ENCODE measurements at places on chromosomes 5 and 9.

GRCh38 chr5:38719916-38720315, 125.9 kb upstream of the OSMR start:
- no peak for DNase-seq

GRCh38 chr5:144634138-144634537, 463.5 kb downstream of the KCTD16 start:
- DNase-seq, result no peak

DNA sequence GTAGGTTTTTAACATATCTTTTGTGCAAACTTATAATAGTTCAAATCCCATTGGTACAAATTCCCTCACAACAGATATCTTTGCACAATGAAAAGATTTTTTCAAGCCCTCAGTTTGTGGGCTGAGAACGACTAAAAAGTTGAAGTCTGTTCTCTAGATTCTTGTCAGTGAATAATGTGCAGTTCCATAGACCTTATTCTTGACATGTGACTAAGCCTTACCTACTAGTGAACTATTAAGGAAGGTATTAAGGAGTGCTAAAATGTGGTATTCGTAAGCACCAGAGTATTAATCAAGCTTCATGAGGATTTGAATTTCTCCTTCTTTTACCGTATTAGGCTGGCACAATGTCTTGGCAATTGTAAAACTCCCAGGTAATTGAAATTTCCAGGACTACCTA, 205.6 kb upstream of the DMRTA1 start:
- no peak for DNase-seq

- DNase-seq, result no peak
Observed at GRCh38 chr5:177530638-177531037, 13.9 kb upstream of the DDX41 start.

DNA sequence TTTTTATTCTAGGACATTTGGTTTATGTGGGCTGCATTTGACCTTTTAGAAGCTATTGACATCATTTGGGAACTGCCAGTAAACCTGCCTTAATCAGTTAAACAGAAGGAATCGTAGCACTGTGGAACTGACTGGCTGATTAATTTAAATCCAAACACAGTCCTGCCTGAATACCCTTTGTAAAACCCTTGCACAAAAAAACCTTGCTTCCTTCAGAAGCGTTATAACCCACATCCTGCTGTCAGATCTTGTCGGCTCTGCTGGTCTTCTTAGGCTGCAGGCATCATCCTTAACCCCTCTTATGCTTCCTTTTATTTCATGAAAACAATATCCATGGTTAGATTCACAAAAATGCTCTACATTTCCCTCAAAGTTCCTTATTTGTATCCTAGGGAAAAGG, 46.3 kb downstream of the PAM start:
- no peak for DNase-seq

GRCh38 chr9:87212605-87213021, 265.3 kb upstream of the GAS1 start:
- no peak for DNase-seq

- no peak for DNase-seq
Observed at GRCh38 chr5:178182158-178182876, 4.9 kb downstream of the GMCL2 start.

- no peak for DNase-seq
Observed at GRCh38 chr9:26561928-26562327, 330.7 kb downstream of the CAAP1 start.

DNA sequence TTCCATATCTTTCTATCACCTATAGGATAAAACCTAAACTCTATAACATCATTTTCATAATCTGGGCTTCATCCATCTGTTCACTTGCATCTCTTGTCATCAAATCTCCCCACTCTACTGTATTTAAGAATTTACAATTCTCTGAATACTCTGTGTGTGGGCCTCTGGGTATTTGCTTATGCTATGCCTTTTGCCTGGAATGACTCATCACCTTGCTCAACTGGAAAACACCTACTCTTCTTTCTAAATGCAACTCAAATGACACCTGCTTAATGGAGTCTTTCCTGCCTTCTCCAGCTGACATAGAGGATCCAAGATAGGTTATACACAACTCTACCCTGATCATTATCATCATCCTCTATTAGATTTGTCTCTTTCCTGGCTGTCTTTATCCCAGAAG, 421.7 kb downstream of the SPATA31D1 start:
- no peak for DNase-seq

GRCh38 chr9:96186591-96187011, 115.4 kb downstream of the HSD17B3 start:
- DNase-seq, result no peak

GRCh38 chr5:54524082-54524481, 6.5 kb downstream of the SNX18 start:
- no peak for DNase-seq

GRCh38 chr5:4576161-4576748, 563.9 kb upstream of the ADAMTS16 start:
- no peak for DNase-seq

DNA sequence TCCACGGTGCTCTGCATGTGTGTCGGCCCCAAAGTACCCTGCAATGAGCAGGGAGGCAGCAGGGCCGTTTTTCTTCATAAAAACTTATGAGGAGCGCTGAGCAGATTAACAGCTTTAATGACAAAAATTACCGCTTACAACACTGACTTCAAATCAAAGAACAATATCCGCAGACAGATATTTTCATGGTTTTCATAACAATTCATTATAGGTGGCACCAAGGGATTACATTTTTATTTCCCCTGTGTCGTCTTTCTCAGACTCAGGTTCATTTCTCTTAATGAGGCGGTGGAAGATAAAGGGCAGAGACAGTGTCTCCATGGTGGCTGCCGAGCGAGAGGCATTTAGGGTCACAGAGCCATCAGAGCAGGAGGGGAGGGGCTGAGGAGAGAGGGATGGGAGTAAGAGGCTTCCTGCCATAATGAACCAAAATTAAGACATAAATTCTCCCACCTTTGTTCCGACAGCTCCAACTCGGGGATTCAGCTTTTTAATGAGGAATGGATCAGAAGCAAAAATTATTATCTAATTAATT, 240.7 kb upstream of the CLINT1 start:
- no peak for DNase-seq

- DNase-seq, result no peak
Observed at GRCh38 chr5:138273834-138274188, 610 bp downstream of the GFRA3 start.

DNA sequence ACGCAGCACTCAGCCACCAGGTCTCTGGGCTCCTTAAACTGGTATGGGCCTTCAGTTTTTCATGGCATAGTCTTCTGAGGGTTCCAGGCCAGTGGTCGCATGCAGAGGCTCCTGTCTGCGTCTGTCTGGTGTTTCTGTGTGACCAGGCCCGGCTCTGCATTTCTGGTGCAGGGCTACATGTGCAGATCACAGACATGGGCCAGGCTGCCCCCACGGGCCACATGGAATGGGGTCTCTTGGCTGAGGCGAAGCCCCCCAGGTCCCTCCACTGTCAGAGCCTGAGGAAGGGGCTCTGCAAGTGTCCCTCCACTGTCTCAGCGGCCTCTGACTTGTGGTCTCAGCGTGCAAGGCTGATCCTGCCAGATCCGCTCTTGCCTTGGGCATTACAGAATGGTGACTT, 15.6 kb upstream of the CARD19 start:
- peak; percentile 22 for DNase-seq

DNA sequence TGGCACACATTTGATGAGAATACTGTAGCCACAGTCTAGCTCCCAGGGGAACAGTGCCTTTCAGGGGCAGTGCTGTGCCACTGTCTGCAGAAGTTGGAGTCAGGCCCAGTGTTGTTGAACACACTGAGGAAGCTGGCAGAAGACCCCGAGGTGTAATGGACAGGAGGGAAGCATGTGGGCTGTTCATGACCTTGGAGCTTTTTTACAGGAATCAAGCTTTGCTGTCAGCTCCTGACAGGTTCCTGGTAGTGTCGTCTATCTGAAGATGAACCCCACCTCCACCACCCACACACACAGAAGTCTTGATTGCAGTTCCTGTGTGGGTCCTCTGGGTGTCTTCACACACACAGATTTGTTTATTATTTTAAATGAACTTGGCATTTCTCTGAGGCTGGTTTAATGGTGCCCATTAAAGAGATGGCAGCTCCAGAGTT, 40.3 kb upstream of the TNFAIP8 start:
- DNase-seq, result peak; percentile 82

DNA sequence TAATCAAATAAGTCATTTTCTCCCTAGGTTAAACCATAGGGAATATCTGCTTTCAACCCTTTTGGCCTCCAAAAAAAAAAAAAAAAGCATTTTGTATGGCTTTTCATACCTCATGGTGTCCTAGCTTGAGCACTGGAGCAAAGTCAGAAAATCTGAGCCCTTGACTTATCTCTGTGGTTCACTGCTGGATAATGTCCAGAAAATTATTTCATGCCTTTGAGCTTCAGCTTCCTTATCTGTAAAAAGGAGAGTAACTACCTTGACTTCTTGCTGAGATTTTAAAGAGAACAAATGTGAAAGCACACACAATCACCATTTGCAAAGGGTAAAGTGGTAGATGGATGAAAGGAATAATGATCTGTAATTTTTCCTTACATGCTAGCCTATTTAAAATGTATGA, 165.9 kb downstream of the ALDH1A1 start:
- DNase-seq, result no peak

DNA sequence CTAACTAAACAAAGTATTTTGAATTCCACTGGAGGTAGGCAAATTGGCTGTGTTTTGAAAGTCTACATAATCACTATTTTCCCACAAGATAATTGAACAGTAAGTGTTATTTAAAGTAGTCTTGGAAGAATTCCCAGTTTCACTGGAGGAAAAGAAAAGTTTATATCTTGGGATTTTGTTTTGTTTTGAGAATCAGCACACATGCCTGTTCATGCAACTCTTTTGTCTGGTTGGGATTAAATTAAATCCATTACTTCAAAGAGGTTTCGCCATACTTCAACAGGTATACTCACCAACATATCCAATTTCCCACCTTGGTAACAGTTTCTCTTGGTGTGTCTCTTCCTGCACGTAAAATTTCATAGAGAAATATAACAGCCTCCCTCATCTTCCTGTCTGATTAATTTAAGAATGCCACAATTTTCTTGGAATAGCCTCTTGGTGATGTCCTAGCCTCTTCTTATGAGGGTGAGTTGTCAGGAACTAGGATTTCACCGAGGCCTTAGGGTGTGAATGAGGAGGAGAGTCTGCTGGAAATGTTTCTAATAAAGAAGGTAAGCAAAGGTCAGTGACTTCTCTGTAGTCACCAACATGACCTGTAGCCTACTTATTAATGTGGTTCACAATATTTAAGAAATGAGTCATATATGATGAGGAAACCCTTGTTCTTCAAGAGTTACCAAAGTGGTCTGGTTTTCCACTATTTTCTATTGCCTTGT, 48.1 kb downstream of the ITGA2 start:
- DNase-seq, result no peak

- DNase-seq, result no peak
Observed at GRCh38 chr9:23556459-23556858, 269.6 kb downstream of the ELAVL2 start.

DNA sequence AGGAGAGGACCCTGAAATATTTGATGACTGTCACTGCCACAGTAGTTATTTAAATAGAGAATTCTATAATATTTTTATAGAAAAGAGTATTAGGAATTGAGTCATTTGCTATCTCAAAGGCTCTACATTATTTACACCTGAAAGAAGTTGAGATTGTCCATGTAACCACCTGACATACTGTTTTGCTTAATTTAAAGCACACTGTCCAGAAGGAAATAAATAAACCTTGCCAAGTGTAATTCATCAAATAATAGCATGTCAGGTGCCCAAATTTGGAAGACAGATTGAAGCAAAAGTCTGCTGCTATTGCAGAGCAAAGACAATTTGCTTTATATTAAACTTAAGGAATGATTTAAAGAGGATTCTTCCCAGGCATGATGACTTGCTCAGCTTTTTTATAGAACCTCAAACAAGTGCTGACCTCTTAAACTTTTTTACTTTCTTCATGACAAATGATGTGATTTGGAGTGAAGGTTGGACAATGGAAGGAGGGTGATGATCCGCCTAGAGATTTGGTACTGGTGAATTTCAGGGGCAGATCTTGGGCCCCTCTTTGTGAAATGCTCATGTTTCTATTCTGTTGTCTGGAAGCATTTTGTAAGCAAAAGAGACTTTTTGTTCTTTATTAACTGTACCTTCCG, 65.0 kb downstream of the DAPK1 start:
- no peak for DNase-seq

GRCh38 chr9:136882109-136882946, 4.0 kb upstream of the TRAF2 start:
- DNase-seq, result peak; percentile 97

DNA sequence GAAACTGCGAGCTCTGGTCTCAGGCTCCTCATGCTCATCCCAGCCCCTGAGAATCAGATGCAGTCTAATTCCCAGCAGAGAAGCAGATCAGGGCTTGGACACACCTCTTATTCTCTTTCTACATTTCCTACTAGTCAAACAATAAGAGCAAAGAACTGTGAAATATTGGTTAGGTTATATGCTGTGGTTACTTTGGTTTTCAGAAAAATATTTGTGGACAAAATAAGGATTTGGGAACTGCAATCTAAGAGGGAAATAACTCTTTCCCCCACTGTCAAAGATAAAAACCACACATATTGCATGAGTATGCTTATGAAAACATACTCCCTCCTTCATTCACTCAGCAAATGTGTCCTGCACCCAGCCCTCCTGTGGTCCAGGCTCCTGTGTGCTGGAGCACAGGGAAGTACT, 164.5 kb upstream of the S1PR3 start:
- no peak for DNase-seq

GRCh38 chr5:132692632-132692967, 18.8 kb downstream of the IL4 start:
- no peak for DNase-seq

DNA sequence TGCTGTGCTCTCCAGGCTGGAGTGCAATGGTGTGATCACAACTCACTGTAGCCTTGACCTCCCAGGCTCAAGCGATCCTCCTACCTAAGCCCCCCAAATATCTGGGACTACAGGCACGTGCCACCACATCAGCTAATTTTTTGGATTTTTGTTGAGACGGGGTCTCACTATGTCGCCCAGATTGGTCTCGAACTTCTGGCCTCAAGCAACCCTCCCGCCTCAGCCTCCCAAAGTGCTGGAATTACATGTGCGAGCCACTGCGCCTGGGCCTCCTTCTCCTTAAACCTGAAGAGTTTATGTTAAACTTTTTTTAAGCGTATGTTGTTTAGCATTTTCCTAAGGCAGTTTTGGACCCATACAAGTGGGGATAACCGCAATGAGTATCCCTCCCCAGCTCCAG, 30.8 kb upstream of the SUSD3 start:
- DNase-seq, result no peak

GRCh38 chr5:163565492-163565891, 60.1 kb downstream of the MAT2B start:
- DNase-seq, result no peak

- DNase-seq, result no peak
Observed at GRCh38 chr5:67879620-67880510, 335.7 kb upstream of the PIK3R1 start.

GRCh38 chr5:122751293-122751782, 23.5 kb upstream of the SNX2 start:
- no peak for DNase-seq

- no peak for DNase-seq
Observed at GRCh38 chr5:84274585-84275468, 109.9 kb downstream of the EDIL3 start.

- DNase-seq, result no peak
Observed at GRCh38 chr5:143977891-143978461, 166.0 kb downstream of the HMHB1 start.

GRCh38 chr5:76074487-76075065, 8.6 kb upstream of the SV2C start:
- no peak for DNase-seq

Data from activated effector memory CD4-positive, alpha-beta T cell treated with anti-CD3 and anti-CD28 coated beads, Interleukin-2, amount 50 U/mL, for 16 hours (primary cell).